Right atrium auricular region (tissue), 2 donors: ENCODE measurements at places on chromosomes 4 and X.
A peak's percentile ranks its signal among the peaks of the same experiment; 100 is the strongest.

GRCh38 chr4:94545296-94545695 lies 93.6 kb downstream of the PDLIM5 start:
- DNase-seq, result no peak

- DNase-seq, result no peak
Measured at GRCh38 chrX:15501506-15501905, 899 bp downstream of the BMX start.

GRCh38 chr4:25060241-25060962 lies 29.7 kb upstream of the LGI2 start:
- DNase-seq, result no peak

DNA sequence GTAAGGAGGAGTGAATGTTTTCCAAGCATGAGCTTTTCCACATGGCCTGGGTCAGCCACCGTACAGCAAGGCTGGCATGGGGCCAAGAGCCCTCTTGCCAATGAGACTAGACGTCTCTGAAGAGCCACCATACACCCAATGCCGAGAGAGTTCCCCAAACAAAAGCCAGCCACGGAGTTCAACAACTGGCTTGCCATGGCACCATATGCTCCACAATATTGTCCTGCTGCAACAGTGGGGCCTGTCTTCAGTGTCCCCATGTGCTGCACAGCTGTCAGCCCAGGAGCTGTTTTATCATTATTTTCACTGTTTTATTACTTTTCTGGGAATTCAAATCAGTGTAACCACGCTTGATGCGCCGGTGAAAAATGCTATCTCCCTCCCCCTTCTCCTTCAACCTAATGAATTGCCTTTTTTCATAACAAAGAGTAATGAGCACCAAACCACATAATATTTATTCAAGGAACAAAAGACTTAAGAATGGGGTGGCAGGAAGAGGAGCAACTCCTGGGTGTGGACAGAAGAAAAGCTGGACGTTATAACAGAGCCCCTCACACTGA lies 18.4 kb downstream of the MAML3 start:
- peak; percentile 65 for DNase-seq

GRCh38 chr4:153532636-153533035 lies 66.5 kb downstream of the TMEM131L start:
- no peak for DNase-seq

DNA sequence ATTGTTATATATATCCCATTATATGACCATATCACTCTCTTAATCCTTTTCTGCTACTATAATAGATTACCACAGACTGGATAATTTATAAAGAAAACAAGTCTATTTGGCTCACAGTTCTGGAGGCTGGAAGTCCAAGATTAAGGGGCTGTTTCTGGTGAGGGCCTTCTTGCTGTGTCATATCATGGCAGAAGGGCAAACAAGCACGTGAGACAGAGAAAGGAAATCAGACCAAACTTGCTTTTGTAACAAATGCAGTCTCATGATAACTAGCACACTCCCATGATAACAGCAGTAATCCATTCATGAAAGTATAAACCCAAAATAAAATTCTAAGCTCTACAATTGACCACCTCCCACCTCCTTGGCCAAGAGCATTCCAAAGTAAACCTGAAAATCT lies 16.3 kb upstream of the TAB3 start:
- DNase-seq, result no peak

DNA sequence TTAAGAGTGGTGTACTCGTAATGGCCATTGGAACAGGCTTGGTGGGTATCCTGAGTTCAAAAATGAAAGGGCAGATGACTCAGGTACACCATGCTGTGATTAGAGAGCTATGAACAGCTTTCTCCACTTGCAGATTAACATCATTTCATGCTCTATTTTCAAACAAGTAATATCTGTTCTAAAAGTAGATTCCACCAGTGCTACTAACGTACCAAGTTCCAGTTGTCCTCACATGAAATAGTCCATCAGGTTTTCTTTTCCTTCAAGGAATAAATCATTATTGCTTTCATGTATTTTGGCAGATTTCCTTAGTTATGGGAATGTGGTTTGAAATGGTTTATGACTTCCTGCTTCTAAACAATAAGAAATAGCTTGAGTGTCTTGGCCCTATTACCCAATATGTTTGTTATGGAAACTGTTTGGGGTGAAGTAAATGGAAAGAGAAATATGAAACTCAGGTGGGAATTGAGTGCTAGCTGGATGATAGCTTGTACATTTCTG lies 49.9 kb downstream of the PCDH7 start:
- no peak for DNase-seq

GRCh38 chrX:153901753-153902140 lies 2.7 kb upstream of the AVPR2 start:
- no peak for DNase-seq

- DNase-seq, result no peak
Measured at GRCh38 chrX:48470833-48471118, 716 bp upstream of the SLC38A5 start.

DNA sequence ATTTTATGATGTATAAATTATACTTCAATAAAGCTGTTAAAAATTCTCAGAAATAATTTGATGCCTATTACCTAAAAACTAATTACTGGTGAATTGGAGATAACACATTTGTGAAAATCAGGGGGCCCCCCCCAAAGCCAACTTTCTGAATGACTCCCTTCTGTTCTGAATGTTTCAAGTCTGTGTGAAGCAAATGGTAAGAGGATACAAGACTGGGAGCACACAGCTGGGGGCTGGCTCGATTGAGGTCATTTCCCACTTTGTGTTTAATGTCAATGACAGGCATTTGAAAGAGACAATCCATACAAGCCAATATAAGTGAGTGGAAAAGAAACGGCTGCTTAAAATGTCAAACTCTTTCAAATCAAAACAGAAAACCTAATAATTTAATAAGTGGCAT lies 155.8 kb downstream of the SH2D1A start:
- DNase-seq, result no peak

DNA sequence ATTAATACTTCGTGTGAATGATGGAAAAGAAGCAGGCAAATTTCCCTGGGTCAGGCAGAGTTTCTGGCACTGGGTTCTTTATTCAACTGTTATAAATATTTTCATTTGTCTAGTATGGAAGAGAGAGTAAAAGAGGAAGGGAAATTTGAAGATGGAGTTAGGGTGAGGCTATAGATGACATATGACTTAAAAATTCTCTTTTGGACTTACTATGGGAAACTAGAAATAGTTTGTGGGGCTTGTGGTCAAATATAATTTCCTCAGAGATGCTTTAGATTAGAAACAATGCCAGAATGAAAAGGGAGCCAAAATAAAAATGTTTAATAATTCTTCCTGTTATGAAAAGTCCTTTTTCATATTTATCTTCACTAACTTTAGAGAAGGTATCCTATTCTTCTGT lies 103.2 kb downstream of the GC start:
- DNase-seq, result no peak

DNA sequence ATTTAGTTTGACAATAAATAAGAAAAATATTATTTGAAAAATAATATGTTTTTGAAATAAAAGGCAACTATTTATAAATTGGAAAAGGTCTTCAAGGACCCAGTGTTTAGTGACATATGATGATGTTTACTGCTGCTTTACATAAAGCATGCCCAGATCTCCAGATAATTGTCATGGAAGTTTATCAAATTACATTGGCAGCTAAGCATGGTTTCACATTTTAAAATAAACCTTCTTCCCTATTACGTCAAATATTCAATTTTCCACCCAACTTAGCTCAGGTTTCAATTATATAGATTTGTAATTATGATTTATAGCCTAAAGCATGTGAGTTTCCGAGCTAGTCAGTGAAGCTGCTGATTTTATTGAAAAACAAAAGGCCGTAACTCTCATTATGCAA lies 417.2 kb downstream of the CFAP47 start:
- DNase-seq, result no peak

- no peak for DNase-seq
Measured at GRCh38 chrX:3807906-3808305, 94.5 kb upstream of the PRKX start.

DNA sequence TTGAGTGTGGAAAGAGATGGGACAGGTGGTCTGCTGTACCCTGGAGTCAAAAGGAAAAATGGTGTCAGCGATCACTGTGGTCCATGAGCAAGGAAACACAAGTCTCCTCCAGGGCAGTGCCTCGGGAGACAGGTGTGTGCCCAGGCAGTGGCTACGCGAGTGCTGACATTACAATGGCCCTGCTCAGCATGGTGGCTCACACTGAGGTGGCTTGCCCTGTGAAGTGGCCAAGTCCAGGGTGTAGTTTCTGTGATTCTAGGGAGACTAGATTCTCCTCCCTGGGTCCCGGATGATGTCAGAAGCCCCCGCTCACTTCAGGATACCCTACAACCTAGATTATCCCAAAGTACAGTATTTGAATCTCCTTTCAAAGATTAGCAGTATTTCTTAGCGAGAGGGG lies 44.8 kb upstream of the TMEM150C start:
- no peak for DNase-seq

- DNase-seq, result no peak
Measured at GRCh38 chr4:7734651-7735260, 204.9 kb downstream of the AFAP1 start.

GRCh38 chrX:129779086-129779672 lies 570 bp upstream of the SASH3 start:
- DNase-seq, result no peak

DNA sequence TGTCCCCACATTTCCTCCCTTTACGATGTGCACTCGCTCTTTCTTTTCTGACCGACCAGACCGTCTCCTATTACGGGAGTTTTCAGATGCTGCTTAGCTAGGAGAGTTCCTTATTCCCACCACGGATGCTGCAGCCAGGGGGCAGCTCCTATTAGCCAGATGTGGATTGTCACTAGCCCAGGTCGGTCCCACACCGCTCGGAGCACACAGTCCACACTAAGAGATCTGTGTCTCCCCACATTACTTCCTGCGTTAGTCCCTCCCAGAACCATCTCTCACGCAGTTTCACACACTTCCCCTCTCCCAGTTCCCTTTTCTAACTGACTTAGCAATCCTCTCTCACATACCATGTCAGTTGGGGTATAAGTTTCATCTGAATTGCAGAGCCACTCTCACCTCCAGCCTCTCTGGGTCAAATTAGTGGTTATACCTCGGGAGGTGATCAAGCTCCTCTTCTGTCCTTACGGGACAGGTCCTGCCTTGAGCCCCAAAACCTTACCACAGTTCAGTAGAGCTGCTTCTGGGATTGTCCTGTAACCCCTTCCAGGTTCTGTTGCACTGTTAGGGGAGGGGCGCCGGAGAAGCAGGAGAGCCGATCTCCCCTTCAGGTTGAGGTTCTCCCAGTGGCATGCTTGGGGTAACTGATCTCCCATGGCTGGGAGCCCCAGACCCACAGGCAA lies 28.2 kb downstream of the SULT1E1 start:
- no peak for DNase-seq

DNA sequence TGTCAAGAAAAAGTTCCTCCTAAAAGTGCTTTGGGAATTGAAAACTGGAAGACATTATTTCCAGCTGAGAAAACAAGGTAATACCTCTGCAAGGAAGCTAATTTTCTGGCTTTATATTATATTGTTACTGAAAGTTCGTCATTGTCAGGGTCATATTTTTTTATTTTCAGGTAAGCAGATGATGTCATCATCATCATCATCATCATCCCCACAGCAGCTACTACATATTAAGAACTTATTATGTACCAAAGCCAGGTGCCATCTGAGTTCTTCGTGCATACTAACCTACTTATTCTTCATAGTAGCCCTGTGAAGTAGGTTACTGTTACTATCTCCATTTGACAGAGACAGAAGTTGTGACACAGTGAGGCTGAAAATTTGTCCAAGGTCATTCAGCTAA lies 52.9 kb upstream of the MND1 start:
- DNase-seq, result no peak

GRCh38 chrX:12970691-12971202 lies 4.2 kb upstream of the TMSB4X start:
- no peak for DNase-seq

DNA sequence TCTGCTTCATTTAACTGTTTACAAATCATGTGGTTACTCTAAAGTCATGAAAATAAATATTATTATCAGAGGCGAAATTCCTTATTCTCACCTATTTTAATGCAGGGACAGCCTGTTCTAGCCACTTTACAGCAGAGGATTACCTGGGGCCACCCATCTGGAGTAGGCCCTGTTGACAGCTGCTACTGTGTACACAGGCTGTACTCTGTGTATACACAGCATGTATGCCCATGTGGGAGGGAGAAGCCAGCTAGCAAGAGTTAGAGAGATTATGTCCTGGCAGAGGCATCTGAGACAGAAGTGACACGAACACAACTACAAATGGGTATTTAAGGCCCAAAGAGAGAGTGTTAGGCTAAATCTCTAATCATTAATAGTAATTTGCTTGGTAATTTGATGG lies 62.1 kb downstream of the GPRIN3 start:
- DNase-seq, result no peak

DNA sequence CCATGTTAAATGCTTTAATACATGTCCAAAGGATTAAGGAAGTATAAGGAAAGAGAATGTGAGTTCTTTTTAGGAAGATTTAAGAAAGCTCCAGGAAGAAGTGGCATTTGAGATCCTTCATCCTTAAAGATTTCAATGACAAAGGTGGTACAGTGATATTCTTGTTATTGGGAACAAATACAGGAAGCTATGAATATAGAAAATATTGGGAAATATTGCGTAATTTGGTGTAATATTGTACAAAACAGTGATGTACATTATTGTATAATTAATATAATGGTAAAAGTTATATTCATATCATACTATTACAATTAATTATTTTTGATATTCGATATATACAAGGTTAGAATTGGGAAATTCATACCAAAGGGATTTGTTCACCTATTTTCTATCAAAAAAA lies 937.9 kb downstream of the CCSER1 start:
- no peak for DNase-seq

DNA sequence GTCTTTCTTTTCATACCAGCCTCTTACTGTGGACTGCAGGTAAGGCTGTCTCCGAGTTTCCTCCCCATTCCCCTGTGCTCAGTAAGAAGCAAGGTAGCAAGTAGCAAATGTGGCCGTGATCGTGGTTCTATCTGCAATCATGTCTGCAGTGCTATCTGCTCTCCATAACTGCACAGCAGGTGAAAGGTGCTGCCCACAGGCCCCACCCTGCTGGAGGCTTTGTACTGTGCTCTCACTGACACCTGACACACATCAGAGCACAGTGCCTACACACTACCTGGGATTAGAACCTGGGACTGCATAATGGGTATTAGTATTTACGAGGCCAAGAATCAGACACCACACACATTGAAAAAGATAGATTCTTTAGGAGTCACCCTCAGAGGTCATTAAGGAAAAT lies 15.3 kb downstream of the PGRMC1 start:
- DNase-seq, result no peak

DNA sequence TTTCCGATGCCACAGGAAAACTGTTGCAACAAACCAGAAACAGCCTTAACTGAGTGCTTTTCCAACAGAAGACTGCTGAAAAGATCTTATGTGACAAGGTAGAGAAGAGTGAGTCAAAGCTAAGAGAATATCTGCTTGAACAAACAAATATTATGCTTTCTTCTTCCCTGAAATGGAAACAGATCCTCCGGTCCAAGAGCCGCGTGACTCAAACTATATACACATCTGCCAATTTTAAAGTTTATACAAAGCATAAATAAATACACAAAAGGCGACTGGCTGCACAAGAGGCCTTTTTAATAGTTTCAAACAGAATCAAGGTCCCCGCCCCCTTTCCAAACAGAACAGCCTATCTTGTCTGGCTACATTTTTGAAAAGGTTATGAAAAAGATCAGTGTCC lies 329.7 kb upstream of the F9 start:
- DNase-seq, result no peak
